ENCODE measurements at places on chromosomes 16 and 17.

- DNase-seq, result peak; percentile 4
Measured at GRCh38 chr17:72725433-72726068, 366.9 kb downstream of the SLC39A11 start.

DNA sequence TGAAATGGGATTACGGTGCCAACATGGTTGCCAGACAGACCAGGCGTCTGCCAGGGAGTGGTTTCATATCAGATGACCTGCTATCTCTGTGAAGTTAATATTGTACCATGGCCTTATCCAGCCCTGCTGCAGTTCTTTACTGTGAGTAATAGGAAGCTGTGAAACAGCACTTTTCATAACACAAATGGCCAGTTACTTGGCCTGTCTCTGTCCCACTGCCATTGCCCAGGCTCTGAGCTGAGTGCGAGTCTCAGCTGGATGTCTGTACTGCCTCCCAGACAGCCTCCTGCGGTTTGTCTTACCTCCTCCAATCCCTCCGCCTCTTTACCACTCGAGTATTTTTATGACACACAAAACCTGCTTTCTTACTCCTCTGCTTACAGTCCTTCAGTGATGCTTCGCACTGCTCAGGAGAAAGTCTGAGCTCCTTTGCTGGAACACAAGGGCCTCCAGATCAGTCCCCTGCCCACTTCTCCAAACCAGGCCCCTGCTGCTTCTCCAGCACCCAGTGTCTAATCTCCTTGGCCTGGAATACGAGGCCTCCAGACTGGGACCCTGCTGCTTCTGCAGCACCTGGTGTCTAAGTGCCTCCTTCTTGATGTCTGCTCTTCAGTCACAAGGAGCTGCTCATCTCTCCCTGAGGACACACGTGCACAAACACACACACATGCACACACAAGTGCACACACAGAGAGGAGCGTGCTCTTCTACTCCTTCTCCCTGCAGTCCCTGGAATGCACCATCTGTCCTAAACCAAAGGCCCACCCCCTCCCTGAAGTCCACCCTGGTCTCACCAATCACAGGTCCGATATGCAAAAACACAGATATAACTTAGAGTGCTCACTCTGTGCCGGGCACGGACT is 17.1 kb upstream of the RHOT1 start:
- no peak for DNase-seq

DNA sequence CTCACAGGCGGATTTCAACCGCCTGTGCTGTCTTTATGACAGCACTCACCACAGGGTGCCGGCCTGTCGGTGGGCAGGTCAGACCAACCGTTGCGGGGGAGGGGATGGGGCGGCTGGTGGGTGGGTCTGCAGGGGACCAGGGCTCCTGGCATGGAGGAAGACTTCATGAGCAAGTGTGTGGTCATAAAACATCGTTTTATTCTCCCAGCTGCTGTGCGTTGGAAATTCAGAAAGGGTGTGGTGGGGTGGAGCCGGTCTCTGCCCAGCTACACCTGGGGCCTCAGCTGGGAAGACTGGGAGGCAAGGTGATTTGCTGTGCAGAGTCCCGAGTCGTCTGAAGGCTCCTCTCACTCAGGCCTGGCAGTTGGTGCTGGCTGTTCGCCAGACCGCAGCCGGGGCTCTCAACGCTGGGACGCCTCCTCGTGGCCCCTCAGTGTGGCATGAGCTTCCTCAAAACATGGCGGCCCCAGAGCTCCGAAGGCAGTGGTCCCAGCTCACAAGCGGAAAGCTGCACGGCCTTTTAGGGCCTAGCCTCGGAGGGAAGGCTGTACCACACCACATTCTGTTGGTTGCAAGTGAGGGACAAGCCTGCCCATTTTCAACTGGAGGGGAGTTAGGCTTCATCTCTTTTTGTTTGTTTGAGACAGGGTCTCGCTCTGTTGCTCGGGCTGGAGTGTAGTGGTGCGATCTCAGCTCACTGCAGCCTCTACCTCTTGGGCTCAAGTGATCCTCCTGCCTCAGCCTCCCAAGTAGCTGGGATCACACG is 45.8 kb upstream of the GSE1 start:
- DNase-seq, result no peak

GRCh38 chr17:40139566-40140058 is 725 bp upstream of the CASC3 start:
- DNase-seq, result no peak

DNA sequence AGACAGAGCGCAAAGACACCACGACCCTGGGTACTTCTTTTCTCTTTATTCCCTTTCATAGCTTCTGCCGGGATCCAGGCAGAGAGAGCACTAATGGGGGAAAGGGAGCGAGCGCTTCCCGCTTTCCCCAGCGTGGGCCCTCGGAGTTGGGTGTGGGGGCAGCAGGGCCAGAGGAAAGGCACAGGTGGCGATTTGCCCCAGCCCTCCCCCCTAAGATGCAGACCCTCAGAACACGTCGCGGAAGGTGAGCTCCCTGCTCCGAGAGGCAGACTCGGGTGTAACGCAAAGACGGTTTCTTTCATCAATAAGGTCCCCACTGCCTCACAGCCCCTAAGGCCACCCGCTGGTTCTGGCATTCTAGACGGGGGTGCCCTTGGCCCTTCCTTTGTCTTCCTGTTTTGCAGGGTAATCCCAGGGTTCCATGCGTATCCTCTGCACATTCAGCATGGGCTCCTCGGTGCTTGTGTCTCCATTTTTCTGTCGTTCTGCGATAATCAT is 570 bp upstream of the NME3 start:
- DNase-seq, result no peak

GRCh38 chr17:78329263-78330059 is 30.4 kb downstream of the SOCS3 start:
- no peak for DNase-seq

DNA sequence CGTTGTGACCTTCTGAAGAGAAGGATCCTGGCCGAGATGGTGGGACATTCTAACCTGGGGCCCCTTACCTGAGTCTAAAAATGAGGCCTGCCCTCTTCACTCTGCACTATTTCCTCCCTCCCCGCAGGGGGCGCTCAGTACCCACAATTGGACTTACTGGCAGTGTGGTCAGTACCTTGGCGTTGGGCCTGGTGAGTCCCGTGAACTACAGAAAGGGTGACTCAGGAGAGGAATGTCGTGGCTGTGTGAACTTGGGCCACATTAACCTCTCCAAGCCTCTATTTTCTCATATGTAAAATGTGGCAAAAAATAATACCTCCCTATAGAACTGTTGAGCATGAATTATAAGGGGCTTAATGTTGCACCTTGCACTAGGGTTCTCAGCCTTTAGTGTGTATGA is 3.9 kb downstream of the RSAD1 start:
- DNase-seq, result peak; percentile 55

DNA sequence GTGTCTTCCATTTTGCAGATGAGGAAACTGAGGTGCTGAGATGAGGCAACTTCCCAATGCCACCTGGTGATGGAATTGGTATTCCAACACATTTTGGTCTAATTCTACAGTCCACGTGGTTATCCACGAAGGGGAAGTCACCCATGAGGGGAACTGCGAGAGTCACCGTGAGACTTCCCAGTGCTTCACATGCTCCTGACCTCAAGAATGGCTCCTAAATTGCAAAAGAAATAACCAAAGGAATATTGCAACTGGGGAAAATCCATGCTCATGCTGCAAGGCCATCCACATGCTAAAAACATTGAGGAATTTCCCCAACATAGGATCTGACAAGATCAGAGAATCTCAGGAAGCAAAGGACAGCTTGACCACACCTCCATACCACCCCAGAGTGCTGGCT is 153.9 kb downstream of the HS3ST3B1 start:
- no peak for DNase-seq

DNA sequence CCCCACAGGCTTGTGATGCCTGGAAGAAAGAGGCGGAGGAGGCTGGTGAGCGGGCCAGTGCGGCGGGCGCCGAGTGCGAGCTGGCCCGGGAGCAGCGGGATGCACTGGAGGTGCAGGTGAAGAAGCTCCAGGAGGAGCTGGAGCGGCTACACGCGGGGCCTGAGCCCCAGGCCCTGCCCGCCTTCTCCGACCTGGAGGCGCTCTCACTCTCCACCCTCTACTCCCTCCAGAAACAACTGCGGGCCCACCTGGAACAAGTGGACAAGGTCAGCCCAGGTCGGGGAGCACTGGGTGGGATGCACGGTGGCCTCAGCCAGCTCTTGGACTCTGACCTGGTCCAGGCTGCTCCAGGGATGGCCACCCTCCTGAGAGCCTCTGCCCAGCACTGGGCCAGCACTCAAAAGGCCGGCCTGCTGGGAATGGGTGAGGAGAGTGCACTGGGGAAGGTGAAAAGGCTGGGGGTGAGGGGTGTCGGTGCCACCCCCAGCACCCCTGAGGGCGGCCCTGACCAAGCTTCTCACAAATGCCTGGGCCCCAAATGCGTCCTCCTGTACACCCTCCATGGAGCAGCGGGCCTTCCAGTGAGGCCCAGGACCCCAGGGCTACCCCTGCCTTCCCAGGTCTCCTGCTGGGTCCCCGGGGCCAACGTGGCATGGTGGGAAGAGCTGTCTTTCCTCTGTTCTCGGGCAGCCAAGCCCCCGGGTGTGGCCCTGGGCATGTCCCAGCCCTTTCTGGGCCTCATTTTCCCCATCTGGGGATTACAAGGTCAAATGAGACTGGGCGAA is 20.8 kb downstream of the UNC13D start:
- DNase-seq, result no peak

DNA sequence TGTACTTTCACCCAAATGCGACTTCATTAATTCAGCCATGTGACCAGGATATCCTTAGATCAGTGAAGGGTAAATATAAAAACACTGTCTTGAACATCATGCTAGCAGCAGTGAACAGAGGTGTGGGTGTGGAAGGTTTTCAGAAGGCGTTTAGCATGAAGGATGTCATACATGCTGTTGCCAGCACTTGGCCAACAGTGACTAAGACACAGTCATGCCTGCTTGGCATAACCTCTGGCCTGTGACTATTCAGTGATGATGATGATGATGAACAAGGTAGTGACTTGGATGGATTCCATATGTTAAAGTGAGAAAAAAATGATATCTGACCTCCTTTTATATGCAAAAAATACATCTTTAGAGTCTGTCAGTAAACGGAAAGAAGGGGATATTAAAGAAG is 97.9 kb downstream of the MAP2K4 start:
- DNase-seq, result no peak

GRCh38 chr16:20372701-20373100 is 20.2 kb upstream of the UMOD start:
- no peak for DNase-seq

- DNase-seq, result no peak
Measured at GRCh38 chr16:52581530-52581929, 34.6 kb upstream of the TOX3 start.

GRCh38 chr17:9432934-9433421 is 142.6 kb downstream of the STX8 start:
- no peak for DNase-seq

GRCh38 chr16:74268372-74268782 is 28.2 kb upstream of the PSMD7 start:
- no peak for DNase-seq

GRCh38 chr17:60435244-60436167 is 13.2 kb downstream of the CHCT1 start:
- DNase-seq, result peak; percentile 17

GRCh38 chr17:48478224-48479013 is 48.4 kb upstream of the SKAP1 start:
- DNase-seq, result peak; percentile 33

- DNase-seq, result no peak
Measured at GRCh38 chr16:63690267-63690666, 1431.6 kb downstream of the CDH11 start.

DNA sequence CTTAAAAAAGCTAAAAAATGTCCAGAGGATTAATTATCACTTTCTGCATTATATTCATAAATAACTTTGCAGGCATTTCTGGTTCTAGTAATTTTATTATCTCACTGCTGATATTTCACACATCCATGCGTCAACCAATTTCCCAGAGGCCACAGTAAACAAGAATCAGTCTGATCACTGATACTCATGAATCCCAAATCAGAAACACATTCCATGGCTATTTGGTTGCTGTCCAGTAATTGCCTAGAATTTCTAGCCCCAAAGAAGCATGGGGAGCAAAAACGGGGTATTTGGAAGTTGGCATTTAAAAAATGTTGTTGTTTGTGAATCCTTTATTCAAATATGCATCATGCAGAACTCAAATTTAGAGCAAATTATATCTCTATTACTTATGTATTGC is 244.8 kb downstream of the CDH8 start:
- no peak for DNase-seq

DNA sequence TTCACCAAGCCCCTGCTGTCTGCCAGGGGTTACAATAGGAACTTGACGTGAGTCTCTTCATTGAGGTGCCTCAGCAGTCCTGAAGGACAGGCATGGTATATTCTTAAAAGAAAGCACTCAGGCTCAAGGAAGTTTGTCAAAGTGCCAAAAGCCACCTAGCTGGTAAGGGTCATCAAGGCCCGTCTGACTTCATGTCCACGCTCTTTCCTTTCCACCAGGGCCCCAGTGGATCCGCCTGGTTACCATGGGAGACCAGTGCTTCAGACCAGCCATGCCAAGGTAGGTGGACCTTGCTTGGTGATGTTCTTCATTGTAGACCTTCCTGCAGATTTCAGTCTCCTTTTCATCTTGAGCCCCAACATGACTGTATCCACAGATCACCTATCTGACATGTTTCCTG is 27.6 kb upstream of the CCL1 start:
- no peak for DNase-seq

GRCh38 chr17:50499270-50499669 is 9.0 kb upstream of the MYCBPAP start:
- no peak for DNase-seq
